ENCODE measurements at places on chromosomes 3 and 15.

DNA sequence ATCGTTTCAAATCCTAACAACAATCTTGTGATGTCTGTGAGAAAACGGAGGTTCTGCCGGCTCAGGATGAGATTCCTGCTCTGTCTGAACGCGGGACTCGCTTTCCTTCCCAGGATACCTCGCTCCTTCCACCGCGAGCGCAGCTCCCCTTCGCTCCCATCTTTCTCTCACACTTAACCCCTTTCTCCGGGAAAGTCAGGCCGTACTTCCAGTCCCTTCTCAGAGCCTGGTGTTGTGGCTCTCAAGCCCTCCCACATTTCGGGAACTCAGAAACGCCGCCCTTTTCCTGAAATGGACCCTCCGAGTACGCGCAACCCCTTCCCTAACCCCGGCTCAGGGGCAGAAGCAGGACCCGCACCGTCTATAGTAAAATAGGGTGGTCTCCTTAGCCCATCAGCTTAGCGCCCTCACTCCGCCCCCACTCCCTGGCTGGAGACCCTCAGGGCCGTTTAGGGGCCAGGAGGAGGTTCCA lies 378 bp upstream of the FEM1B start:
- peak; percentile 85 for DNase-seq

DNA sequence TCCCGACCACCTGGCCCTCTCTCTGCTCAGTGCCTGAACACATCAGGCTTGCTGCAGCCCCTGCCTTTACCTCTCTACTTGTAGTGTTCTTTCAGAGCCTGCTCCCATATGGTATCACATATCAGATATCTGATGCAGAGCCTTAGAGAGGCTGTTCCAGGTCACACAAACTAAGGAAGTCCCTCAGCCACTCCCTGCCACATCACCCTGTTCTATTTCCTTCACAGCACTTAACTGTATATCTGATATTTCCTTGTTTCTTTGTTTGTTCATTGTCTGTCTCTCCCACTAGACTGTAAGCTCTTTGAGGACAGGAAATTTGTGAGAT lies 976 bp upstream of the ALDH1L1 start:
- no peak for DNase-seq

GRCh38 chr3:176087066-176087697 lies 1110.1 kb downstream of the TBL1XR1 start:
- DNase-seq: no peak

DNA sequence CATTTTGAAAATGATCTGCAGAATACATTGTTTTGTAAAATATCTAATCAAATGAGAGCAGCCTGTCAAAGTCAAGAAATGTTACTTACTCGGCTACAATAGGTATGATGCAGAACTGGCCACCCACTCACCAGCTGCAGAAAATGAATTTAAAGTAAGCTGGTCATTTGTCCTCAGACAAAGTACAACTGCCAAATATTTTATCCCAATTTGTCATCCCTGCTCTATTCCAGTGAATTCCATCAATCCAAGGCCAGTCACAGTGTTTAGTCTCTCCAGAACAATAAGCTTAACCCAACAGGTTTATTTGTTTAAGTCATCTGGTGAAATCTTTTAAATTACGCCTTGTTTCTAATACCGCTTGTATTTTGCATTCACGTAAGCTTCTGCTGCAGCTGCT lies 46.6 kb upstream of the TCF12 start:
- DNase-seq: no peak

GRCh38 chr3:77601823-77602415 lies 562.0 kb downstream of the ROBO2 start:
- DNase-seq: no peak

DNA sequence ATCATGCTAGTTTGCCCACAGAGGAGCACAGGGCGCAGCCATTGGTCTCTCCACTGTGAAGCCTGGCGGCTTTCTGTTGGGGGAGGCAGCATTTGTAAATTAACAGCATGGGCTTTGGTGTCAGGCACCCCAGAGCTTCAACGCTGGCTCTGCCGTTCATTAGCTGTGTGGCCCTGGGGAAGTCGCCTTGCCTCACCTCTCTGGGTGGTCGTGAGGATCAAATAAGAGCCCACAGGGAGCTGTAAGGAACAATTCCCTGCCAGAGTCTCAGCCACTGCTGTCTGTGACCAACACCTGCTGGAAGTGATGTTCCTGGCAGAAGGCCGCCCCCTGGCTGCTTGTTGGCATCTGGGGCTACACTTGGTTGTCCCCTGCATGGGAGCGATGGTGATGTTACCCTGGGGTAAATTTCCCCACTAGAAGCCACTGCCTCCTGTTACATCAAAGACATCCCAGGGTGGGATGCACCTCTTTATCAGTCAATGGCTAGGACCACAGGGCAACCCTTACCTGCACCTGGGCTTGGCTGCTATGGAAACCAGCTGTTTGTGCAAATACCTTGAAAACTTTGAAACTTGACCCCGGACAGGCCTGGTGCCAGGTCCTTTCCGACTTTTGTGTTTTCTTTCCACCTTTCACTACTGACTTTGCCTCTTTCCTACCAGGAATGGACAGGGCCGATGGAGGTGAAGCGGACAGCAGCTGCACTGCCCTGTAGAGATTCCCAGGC lies 36.9 kb downstream of the DNASE1L3 start:
- DNase-seq: peak; percentile 63

- no peak for DNase-seq
Observed at GRCh38 chr15:58330741-58331559, 100.8 kb upstream of the LIPC start.

DNA sequence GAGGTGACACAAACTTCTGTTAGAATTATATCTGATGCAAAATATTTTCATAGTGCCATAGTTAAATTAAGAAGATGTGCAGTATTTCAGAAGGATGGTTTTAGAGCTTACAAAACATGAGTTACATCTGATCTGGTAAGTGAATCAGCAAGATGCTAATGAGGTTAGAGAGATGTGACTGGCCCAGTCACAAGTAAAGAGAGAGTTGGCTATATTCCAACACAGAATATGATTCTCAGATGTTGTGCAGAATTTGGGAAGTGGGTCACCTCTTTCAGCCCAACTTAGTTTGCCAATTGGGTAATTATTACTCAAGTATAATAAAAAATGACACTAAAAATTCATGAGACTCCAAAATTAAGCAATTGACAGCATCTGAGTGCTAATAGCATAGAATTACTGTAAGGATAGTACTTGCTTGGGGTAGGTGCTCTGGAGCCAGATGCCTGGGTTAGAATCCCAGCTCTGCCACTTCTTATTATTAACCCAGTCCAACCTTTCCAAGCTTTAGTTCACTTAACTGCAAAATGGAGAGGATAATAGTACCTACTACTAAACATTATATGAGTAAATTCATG lies 30.8 kb downstream of the P2RY1 start:
- DNase-seq: no peak

DNA sequence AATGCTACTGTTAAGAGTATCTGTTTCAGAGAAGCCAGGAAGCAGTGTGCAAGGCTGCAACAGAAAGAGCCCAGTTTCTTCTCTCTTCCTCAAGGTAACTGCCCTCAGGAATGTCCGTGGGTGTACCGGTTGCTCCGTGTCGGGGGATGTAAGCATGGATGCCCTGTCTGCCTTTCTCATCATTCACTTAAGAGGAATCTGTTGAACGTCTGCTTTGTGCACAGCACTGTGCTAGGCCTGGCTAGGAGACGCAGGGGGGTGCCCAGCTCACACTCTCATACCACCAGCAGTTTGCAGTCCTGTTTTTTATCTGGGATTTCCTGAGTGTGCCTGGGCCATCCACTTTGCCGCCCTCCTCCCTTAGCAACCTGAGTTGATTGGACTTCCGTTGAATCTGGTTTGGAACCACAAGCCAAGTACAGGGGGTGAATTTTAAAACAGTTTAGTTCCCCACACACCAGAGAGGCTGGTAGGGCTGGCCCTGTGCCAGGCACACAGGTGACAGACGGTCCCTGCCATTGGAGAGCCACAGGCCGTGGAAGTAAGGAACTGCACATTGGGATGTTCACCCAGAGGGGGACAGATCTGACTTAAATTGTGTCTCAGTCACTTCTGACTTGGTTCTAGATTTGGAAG lies 11.2 kb downstream of the BOC start:
- DNase-seq: no peak

- no peak for DNase-seq
Observed at GRCh38 chr15:78906316-78906620, 33.6 kb downstream of the MORF4L1 start.

GRCh38 chr3:88364926-88365325 lies 215.2 kb downstream of the C3orf38 start:
- DNase-seq: no peak

DNA sequence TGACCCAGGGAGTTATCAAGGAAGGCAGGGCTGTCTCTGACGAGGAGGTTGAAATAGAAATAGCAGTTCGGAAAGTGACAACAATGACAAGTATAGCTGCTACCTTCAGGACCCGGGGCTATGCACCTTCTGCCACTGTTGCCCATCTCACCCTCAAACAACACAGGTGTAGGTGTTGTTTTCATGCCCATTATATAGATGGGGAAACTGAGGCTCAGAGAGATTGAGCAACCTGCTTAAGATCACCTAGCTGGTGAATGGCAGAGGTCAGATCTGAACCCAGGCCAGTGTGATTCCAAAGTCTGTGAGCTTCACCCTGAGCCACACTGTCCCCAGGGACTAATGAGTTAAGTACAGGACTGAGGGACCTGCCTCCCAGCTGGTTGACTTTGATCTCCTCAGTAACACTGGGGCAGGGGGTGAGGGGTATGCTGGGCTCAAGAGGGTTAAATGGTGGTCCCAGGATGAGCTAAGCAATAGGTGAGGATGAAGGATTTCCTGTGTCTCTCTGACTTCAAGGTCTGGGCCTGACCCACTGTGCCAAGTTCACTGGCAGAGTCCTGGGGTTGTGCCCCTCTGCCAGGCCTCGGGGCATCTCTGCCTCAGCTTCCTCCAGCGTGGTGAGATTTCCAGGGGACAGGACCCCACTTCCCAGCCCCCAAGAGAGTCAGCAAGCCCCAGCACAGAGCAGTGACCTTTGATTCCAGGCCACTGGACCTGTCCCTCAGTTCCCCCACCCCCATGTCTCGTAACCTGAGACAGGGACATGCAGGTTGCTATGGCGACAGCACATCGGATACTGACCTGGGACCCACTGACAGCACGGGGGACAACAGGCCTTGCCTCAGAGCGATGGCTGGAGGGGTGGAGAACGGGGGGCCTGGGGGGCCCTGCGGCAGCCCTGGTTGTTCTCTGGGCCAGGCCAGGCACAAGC lies 35.0 kb downstream of the ATP2B2 start:
- peak; percentile 14 for DNase-seq

- peak; percentile 82 for DNase-seq
Observed at GRCh38 chr3:184602372-184603150, 41.0 kb downstream of the EPHB3 start.

GRCh38 chr3:54670201-54671000 lies 257.5 kb downstream of the LRTM1 start:
- no peak for DNase-seq

GRCh38 chr15:31488437-31489204 lies 162.0 kb downstream of the KLF13 start:
- DNase-seq: peak; percentile 77

- DNase-seq: no peak
Observed at GRCh38 chr3:98445949-98446406, 17.0 kb upstream of the OR5K1 start.

DNA sequence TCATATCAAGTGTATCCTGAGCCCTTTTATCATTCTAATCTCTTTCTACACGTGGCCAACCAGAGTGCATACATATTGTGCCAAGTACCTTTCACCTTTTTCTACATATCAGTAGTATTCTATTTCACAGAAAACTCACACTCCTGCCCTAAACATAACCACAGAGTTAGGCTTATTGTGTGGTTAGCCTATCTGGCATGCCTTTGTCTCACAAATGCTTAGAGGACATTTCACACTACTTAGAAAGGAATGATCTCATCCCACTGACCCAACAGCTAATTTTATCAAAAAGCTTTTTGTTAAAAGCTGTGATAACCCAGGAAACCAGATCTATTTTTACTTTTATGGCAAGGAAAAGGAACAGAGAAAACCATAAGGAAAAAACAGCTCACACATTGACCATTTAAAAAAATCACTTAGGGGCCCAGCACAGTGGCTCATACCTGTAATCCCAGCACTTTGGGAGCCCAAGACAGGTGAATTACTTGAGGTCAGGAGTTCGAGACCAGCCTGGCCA lies 17.8 kb upstream of the MAP4 start:
- DNase-seq: no peak

Data from NCI-H526 (cell line).